ENCODE measurements at places on chromosomes 11 and 22. TPM values are rescaled to one million over a fixed set of nuclear protein-coding genes. Genes with fewer than 3 reads are reported as not detected.

The OR5A1 gene
- polyA plus RNA-seq = not detected

The RGL4 gene
- not detected for polyA plus RNA-seq

The GLYAT gene
- not detected for polyA plus RNA-seq

The OR2AG1 gene
- polyA plus RNA-seq = 0.15 TPM

The ABTB2 gene
- 1.0 TPM for polyA plus RNA-seq

The LRRC74B gene
- polyA plus RNA-seq = not detected

The MS4A2 gene
- not detected for polyA plus RNA-seq
